ENCODE measurements at places on chromosomes 16 and 17. TPM values are rescaled to one million over a fixed set of nuclear protein-coding genes. Genes with fewer than 3 reads are reported as not detected.

AHSP gene
- total RNA-seq = not detected

DNA sequence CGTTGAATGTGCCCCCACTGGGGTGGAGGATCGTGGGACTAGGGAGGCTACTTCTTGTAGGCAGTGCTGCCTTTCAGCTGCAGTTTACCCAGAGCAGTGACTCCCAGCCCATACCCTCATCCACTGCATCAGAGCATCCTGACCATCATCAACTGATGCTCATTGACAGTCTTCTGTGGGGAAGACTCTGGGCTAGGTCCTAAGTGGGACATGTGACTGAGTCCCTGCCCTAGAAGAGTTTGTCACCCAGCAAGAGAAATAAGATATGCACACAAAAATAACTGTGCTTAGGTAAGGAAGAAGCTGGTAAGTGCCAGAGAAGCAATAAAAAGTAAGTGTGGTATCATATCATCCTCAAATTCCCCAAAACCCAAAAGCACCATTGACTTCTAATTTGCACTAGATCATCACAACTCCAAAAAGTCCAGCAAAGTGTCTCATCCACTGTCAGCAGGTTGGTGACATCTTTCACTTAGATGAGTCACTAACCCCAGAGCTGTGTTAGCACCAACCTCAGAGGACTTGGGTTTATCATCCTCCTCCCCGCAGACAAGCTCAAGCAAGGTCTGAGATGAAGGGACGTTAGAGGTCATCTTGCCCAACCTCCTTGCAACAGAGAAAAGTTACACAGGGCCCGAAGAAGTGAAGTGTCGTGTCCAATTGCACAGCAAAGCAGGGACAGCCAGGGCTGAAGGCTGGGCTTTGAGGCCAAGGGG is 99.0 kb downstream of the CCDC182 start:
- no peaks in the 10 kb centered on the region for H3K27me3 ChIP-seq
- H3K36me3 ChIP-seq = no peaks in the 10 kb centered on the region
- H3K4me1 ChIP-seq = no peaks in the 10 kb centered on the region
- no peak for DNase-seq

DNA sequence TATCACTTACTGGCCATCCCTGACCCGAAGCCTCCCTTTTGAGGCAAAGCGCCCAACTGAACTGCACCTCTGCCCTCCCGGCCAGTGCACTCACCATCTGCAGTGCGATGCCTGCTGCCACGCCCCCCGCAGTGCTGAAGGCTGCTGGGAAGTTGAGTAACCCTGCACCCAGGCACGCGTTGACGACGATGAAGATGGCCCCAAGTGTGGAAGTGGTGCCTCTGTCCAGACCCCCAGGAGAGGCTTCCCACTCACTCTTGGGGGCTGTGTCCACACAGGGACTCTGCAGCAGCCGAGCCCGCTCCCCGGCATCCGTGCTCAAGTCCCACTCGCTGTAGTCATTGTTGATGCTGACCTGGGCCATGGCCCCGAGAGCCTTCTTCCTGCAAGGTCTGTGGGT is 4.8 kb downstream of the SLC38A7 start:
- H3K4me3 ChIP-seq = no peak overlapping the region
- DNase-seq = no peak
- no peaks in the 10 kb centered on the region for H3K36me3 ChIP-seq
- H3K4me1 ChIP-seq = peaks cover 18% of the 10 kb centered on the region

DNA sequence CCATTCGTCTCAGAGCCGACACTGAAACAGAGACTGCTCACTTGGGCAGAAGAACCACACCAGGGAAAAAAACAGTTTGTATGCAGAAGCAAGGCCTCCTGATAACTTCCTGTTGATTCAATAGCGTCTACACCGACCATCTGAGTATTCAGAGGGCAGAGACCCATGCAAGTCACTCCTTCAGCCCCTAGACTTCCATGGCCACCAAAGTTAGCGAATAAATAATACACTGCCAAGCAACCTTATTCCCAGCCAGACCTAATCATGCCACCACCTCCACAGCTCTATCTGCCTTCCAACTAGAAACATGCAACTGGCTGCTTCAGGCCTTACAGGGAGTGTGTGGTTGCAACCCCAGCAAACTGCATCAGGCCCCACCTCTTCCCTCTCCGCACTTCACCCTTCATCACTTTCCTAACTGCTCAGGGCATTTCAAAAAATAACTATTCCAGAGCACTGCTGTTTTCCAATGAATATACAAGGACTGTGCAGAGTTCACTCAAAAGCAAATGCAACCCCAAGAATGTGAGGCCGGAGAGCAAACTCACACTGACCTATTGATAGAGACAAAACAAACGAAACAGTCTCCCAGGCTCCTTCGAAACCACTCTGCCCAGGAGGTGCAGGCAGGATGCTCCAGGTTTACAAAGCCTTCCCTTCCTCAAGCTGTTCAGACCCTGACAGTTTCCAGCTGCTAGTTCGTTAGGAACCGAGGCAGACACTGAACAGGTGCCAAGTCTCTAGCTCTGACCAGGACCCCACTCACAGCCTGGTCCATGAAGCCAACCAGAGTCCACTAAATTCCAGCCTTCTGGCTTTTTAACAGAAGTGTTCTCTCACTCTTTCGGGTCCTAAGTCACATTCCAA is 3.6 kb downstream of the USP7 start:
- H3K27ac ChIP-seq = peak overlapping the region; percentile 44
- H3K4me3 ChIP-seq = no peak overlapping the region
- no peak for DNase-seq
- H3K36me3 ChIP-seq = no peaks in the 10 kb centered on the region
- no peaks in the 10 kb centered on the region for H3K27me3 ChIP-seq

GSG1L2 gene
- total RNA-seq = not detected

DNA sequence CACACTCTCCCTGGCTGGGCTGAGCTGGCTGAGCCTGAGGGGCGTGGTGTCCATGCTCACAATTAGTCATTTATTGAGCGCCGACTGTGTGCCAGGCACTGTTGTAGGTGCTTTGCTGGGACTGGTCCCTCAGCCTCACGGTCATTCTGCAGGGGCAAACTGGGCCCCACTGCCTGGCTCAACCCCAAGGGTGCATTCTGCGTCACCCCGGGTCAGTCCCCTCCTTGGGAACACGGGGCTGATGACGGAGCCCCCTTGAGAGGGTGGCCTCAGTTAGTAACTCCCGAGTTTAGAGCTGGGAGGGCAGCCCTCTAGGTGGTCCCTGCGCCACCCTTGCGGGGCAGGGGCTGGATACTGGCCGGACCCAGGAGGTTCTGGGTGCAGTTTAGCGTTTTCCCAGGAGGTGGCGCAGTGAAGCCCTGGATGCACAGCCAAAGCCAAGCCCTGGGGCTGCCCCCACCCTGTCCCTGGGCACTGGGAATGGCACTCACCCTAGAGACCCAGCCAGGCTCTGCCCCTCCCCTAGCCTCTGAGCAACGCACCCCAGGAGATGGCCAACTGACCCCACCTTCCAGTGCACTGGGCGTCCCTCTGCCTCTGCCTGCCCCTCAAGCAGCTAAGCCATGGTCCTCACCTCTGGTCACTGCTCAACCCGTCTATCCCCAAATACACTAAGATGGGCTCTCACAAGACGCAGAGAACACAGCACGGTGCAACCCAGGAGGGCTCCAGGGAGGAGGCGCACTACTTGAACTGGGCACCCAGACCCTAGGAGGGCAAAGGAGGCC is 243.2 kb upstream of the GSE1 start:
- H3K4me1 ChIP-seq = peaks cover 9% of the 10 kb centered on the region
- no peak for DNase-seq
- no peaks in the 10 kb centered on the region for H3K36me3 ChIP-seq
- H3K27ac ChIP-seq = no peak overlapping the region
- H3K4me3 ChIP-seq = no peak overlapping the region
- H3K27me3 ChIP-seq = no peaks in the 10 kb centered on the region

DNA sequence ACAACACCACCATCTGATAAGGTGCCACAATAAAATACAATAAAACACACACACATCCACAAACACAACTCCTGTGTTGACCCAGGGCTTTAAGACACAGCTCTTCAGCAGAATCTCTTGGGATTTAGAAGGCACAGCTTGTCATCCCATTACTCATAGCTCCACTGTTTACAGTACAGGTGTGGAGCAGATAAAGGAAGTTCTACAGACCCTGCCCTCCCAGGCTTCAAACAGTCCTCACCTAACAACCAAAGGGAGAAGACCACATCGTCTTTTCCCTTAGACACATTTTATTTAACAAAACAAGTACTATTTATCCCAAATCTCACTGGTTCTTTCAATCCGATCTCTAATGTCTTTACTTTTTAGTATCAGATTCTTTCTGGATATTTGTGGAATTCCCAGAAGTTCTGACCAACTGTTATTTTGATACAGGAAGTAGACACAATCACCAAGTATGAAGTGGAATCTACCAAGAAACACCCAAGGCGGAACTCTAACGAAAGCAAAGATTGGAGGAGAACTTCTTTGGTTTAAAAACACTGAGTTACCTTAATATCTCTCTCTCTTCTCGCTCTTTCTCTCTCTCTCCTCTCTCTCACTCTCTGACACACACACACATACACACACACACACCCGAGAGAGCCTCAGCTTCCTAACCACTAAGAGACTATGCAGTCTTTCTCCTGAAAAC is 46.1 kb downstream of the CYTH1 start:
- H3K27ac ChIP-seq = peak overlapping the region; percentile 84
- no peaks in the 10 kb centered on the region for H3K27me3 ChIP-seq
- peak overlapping the region; percentile 53 for H3K4me3 ChIP-seq
- DNase-seq = no peak
- no peaks in the 10 kb centered on the region for H3K36me3 ChIP-seq
- peaks cover 71% of the 10 kb centered on the region for H3K4me1 ChIP-seq

DNA sequence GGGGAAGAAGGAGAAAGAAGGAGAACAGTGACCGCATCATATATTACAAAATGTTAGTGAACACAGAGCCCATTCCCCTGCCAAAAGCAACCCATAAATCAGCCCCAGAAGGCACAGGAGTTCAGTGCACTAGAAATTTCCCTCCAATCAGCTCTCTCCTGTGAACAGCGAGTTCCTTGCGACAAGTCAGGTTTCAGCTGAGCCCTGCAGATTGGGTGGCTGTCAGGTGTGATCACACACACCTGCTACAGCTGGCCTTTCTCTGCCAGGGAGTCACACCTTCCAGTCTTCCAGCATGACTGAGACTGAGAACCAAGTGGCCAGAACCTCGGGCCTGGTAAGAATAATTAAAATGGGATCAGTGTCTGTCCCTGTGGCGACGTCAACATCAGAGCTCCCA is 60.2 kb downstream of the SHISA9 start:
- no peaks in the 10 kb centered on the region for H3K27me3 ChIP-seq
- H3K4me3 ChIP-seq = no peak overlapping the region
- no peaks in the 10 kb centered on the region for H3K4me1 ChIP-seq
- no peak overlapping the region for H3K27ac ChIP-seq
- no peak for DNase-seq

GRCh38 chr17:78736526-78737079 is 45.5 kb downstream of the CYTH1 start:
- no peaks in the 10 kb centered on the region for H3K27me3 ChIP-seq
- H3K4me3 ChIP-seq = peak overlapping the region; percentile 64
- H3K36me3 ChIP-seq = no peaks in the 10 kb centered on the region
- peak; percentile 81 for DNase-seq
- H3K27ac ChIP-seq = peak overlapping the region; percentile 66

ADPRM gene
- 6.1 TPM for total RNA-seq

DNA sequence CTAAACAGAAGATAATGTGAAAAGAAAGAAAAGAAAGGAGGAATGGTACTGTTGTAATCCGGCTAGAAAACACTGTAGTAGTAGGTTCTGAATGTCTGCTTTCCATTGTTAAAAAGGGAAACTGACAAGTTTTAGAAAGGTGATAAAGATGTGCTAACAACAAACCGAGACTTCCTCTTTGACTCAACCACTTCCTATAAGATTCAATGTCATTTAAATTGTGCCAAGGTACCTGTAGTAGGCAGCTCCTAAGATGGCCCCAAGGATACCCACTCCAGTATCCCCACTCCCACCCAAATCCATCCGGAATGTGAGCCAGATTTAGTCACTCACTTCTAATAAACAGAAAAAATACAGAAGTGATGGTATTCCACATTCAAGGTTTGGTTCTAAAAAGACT is 31.2 kb downstream of the XYLT1 start:
- no peaks in the 10 kb centered on the region for H3K4me1 ChIP-seq
- no peaks in the 10 kb centered on the region for H3K27me3 ChIP-seq
- H3K36me3 ChIP-seq = no peaks in the 10 kb centered on the region
- H3K4me3 ChIP-seq = no peak overlapping the region

GRCh38 chr16:84535408-84535807 is 30.9 kb upstream of the MEAK7 start:
- H3K4me3 ChIP-seq = no peak overlapping the region
- no peaks in the 10 kb centered on the region for H3K36me3 ChIP-seq
- H3K4me1 ChIP-seq = peaks cover 10% of the 10 kb centered on the region
- no peak for DNase-seq

- no peak overlapping the region for H3K4me3 ChIP-seq
- DNase-seq = no peak
- no peak overlapping the region for H3K27ac ChIP-seq
- H3K4me1 ChIP-seq = peaks cover 7% of the 10 kb centered on the region
- no peaks in the 10 kb centered on the region for H3K27me3 ChIP-seq
- no peaks in the 10 kb centered on the region for H3K36me3 ChIP-seq
These were observed 210.6 kb downstream of the MAP2K4 start for GRCh38 chr17:12231355-12231682.

GRCh38 chr17:34252444-34253138 is 2.5 kb upstream of the CCL2 start:
- H3K4me3 ChIP-seq = no peak overlapping the region
- peaks cover 88% of the 10 kb centered on the region for H3K4me1 ChIP-seq
- no peaks in the 10 kb centered on the region for H3K36me3 ChIP-seq
- H3K27ac ChIP-seq = peak overlapping the region; percentile 31
- peak; percentile 98 for DNase-seq

MEIOB gene
- not detected for total RNA-seq

- peaks cover 12% of the 10 kb centered on the region for H3K4me1 ChIP-seq
- DNase-seq = no peak
- no peak overlapping the region for H3K27ac ChIP-seq
- H3K36me3 ChIP-seq = no peaks in the 10 kb centered on the region
- no peak overlapping the region for H3K4me3 ChIP-seq
- no peaks in the 10 kb centered on the region for H3K27me3 ChIP-seq
These were observed 6.7 kb upstream of the WFIKKN2 start for GRCh38 chr17:50828508-50829170.

ZNF688 gene
- total RNA-seq = 10.2 TPM

GRCh38 chr16:85571813-85572619 is 41.1 kb upstream of the GSE1 start:
- no peak overlapping the region for H3K4me3 ChIP-seq
- DNase-seq = no peak
- no peaks in the 10 kb centered on the region for H3K27me3 ChIP-seq
- no peak overlapping the region for H3K27ac ChIP-seq
- H3K4me1 ChIP-seq = peaks cover 60% of the 10 kb centered on the region

DNA sequence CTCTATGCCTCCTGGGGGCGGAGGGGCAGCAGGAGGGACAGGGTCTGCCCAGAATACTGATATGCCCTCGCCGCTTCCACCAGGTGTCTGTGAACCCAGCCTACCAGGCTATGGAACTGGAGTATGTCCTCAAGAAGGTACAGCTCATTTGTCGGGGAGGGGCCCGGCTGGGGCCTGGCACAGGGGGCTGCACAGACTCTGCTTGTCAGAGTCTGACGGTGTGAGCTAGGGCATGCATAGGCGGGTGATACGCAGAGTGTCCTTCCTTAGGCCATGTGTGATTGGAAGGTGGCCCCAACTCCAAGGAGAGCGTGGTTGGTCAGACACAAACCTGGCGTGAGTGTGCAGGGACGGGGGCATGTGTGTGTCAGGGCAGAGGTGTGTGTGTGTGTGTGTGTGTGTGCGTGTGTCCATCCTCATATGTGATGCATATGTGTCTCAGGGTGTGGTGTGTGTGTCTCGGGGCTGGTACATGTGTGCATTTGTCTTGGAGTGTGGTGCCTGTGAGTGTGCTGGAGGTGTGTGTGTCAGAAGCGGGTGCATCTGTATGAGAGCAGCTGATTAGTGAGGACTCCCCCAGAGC is 7.0 kb downstream of the CHAD start:
- no peaks in the 10 kb centered on the region for H3K27me3 ChIP-seq
- no peak for DNase-seq
- H3K27ac ChIP-seq = no peak overlapping the region

All from heart left ventricle (tissue), 16 donors.